ENCODE measurements at places on chromosomes 2 and 18. TPM values are rescaled to one million over a fixed set of nuclear protein-coding genes. Genes with fewer than 3 reads are reported as not detected.

The NYAP2 gene
- total RNA-seq: not detected

DNA sequence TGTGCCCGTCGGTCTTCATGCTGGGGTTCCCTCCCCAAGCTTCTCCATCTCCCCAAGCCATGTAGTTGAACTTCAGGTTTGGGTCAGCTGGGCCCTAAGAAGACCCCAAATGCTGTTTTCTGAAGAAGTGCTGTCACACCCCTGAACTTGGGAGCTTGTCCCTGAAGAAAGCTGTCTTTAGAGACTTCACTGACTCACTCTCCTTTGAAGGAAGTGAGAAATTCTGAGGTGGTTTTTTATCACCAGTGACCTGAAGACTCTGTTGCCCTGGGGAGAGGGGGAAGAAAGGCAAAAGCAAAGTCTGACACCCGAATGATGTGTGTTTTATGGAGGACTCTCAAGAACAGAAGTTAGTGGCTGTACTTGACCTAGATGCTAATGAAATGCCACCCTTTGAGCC, 83.6 kb upstream of the BCL2L11 start:
- no peaks in the 10 kb centered on the region for H3K27me3 ChIP-seq
- H3K4me1 ChIP-seq: no peaks in the 10 kb centered on the region
- no peak overlapping the region for H3K4me3 ChIP-seq

GRCh38 chr2:12980817-12981216, 264.1 kb downstream of the TRIB2 start:
- H3K4me1 ChIP-seq: no peaks in the 10 kb centered on the region
- H3K4me3 ChIP-seq: no peak overlapping the region
- H3K27me3 ChIP-seq: no peaks in the 10 kb centered on the region
- no peaks in the 10 kb centered on the region for H3K36me3 ChIP-seq
- H3K27ac ChIP-seq: no peak overlapping the region

GRCh38 chr2:216775043-216775453, 79.7 kb upstream of the IGFBP5 start:
- H3K27ac ChIP-seq: no peak overlapping the region
- H3K4me1 ChIP-seq: no peaks in the 10 kb centered on the region

- peak overlapping the region; percentile 35 for H3K4me3 ChIP-seq
- H3K36me3 ChIP-seq: no peaks in the 10 kb centered on the region
- H3K4me1 ChIP-seq: peaks cover 4% of the 10 kb centered on the region
- H3K27ac ChIP-seq: no peak overlapping the region
- peak; percentile 66 for DNase-seq
These were observed 10.6 kb upstream of the HOXD4 start for GRCh38 chr2:176140513-176141317.

DNA sequence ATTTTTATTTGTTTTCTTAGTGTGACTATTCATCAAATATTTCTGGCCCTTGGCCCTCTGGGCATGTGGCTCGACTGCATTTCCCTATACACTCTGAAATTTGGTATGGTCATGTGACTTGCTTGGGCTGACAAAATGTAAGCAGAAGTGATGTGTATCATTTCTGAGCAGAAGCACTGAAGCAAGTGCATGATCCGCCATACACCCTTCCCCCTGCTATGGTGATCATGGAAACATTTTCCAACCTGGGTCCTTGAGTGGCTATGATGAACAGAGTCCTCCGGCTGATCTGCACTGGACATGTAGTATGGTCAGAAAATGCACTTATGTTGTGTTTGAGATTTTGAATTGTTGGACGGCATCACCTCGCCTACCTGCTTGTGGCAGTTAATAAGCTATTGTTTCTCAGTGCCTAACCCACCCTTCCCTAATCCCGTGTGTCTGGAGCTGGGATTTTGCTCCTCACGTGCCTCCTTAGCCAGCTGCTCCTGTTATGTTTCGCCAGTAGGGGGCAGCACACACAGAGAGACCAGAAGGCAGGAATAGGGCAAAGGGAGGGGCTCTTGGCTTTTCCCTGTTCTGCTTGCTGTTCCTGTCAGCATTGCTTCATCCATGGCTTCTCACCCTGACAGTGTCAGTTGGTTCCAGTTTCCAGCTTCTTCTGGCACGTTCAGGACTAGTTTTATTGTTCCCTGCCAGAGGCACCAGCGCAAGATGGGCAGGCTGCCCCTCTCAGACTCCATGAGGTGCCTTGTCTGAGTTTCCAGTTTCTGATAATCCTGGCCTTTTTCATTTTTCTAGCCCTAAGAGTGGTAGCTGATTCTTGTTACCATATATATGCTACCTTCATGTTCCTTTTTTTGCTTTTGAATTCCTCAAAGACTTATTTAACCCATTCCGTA, 207.4 kb downstream of the ARL6IP6 start:
- peak; percentile 49 for DNase-seq
- no peaks in the 10 kb centered on the region for H3K36me3 ChIP-seq

GRCh38 chr2:142944264-142944663, 66.8 kb downstream of the KYNU start:
- H3K4me3 ChIP-seq: no peak overlapping the region
- no peaks in the 10 kb centered on the region for H3K36me3 ChIP-seq
- H3K27ac ChIP-seq: no peak overlapping the region
- H3K4me1 ChIP-seq: no peaks in the 10 kb centered on the region
- no peak for DNase-seq

DNA sequence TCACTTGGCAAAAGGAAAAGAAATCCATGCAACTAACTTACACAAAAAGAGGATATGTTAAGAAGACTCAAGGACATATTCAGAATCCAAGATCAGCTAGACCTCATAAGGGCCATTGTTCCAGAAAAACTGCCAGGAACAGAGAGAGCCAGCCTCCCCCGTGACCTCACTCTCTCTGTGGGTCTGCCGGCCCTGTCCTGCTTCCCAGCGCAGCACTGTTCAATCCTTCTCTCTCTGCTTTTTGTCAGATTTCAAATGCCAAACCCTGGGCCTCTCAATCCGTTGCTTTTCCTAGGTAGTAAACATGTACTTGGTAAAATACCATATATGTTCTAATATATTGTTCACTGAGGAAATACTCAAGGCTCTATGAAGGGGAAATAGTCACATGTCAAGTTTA, 40.0 kb upstream of the ACKR3 start:
- H3K27ac ChIP-seq: no peak overlapping the region
- no peak for DNase-seq
- no peak overlapping the region for H3K4me3 ChIP-seq
- no peaks in the 10 kb centered on the region for H3K27me3 ChIP-seq
- H3K4me1 ChIP-seq: no peaks in the 10 kb centered on the region

DNA sequence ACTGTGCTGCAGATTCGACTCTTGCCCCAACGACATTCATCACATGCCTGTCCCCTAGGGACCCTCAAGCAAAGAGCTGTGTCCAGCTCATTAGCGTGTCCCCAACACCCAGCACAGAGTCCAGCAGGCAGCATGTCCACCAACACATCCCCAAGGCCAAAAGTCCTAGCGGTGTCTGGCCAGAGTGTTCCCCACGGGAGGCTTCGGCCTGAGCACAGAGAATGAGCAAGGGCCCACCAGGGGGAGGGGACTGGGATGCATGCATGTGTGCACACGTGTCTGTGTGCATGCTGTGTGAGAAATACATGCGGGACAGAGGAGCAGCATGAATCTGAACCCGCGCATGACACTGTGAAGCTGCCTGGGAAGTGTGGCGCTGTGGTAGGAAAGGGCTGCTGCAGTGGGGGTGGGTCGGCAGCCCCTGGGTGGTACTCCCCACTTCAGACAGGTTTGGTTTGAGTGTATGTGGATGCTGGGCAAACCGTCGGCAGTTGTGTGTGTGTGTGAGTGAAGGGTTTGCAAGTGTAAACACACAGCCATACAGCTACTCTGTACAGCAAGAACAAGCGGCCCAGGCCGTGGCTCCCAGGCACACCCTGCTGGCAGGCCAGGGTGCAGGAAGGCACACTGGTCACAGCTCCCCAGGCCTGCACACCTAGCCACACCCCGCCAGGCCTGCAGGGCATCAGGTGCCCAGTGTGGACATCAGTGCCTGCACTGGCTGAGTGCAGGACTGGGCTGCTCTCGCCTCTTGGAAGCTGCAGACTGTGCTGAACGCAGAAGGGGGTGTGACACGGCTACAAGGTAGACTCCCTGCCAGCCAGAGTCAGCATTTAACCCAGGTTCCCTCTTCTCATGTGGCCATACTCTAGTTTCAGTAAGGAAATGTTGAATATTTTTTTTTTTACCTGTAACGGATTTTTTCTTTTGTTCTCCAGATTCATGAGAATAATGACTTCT, 19.5 kb upstream of the HES6 start:
- DNase-seq: no peak
- no peak overlapping the region for H3K27ac ChIP-seq
- no peak overlapping the region for H3K4me3 ChIP-seq

GRCh38 chr2:142544173-142544572, 333.3 kb upstream of the KYNU start:
- no peaks in the 10 kb centered on the region for H3K4me1 ChIP-seq
- DNase-seq: no peak
- H3K27me3 ChIP-seq: no peaks in the 10 kb centered on the region
- H3K27ac ChIP-seq: no peak overlapping the region
